SJCRH30 (cell line): ENCODE measurements at places on chromosomes 6 and 20. TPM values are rescaled to one million over a fixed set of nuclear protein-coding genes. Genes with fewer than 3 reads are reported as not detected.

DNA sequence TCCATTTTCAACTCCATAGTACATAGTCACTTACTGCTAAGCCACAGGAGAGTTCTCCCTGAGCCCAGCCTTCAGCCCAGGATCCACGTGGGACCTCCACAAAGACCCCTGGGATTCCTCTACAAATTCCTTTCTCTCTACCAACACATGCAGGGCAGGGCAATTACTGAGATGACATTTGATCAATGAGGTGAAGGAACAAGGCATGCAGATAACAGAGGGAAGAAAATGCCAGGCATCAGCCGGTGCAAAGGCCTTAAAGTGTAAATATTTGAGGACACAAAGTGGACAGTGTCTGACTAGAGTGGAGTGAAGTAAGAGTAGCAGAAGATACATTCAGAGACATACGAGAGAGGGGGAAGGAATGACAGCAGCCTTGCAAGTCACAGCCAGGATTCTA lies 70.2 kb downstream of the HS3ST5 start:
- no peak for DNase-seq

Gene ABT1
- 26.6 and 30.7 TPM in 2 replicates for total RNA-seq

GRCh38 chr6:52598123-52598823 lies 21.4 kb upstream of the TRAM2 start:
- DNase-seq, result peak; percentile 67

- DNase-seq, result peak; percentile 98
Measured at GRCh38 chr20:63272105-63273058, at the start of gene ARFGAP1. TSS of gene ARFGAP1 (plus strand) at chr20:63272813. CDS start at chr20:63275581, 2,768 bp downstream.

DNA sequence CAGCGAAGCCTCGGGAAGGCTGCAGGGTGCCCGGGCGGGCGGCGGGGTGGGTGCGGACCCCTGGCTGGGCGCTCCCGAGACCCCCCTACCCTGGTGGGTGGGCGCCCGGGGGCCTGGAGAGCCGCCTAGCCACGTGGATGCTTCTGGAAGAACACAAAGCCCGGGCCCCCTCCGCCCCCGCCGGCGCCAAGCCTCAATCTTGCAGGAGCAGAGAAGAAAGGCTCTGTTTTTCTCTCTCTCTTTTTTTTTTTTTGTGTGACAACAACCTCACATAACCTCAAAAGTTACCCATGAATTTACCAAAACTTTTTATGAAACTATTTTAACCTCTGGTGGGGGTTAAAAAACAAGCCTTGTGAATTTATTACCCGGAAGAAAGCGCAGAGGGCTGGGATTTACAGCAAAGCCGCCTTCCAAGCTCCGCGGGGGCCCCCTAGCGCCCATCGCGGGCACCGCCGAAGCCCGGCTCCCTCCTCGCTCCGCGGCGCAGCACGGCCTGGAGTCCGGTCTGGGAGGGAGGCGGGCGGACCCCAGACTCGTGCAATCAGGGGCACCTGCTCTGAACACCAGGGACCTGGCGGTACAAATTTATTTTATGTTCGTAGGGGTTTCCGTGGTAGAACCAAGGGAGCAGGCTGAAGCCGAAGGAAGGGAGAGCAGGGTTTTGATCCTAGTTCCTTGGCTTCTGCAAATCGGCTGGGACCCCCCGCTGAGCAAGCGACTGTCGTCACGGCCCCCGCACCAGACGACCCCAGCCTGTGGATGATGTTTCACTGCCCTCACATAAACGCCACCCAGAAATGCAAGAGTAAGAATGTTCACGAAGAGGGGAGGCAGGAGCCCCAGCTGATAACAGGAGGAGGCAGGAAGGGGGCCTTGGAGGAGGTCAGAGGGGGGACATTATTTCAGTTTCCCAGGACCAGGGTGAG lies 58.9 kb downstream of the ZNF831 start:
- DNase-seq, result peak; percentile 94

DNA sequence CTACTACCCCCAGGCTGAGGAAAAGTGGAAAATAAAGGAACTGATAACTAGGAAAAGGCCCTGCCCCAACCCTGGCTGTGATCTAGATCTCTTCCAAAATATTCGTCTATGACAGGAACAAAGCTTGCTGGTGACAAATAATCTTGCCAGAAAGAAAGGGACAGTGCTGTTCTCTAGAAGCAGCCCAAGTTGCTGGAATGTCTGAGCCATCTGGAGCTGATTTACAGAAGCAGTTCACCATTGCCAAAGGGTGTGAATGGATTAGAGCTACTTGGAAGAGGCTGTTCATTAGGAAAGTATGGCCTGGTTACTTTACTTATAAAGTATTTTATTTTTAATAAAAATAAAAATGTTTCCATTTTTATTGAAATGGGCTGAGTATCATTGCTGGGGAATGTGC lies 146.3 kb downstream of the EPM2A start:
- DNase-seq, result no peak

Gene NUS1
- total RNA-seq, result 21.3 and 22.5 TPM in 2 replicates

Gene MATN4
- 0.18 TPM in 1 of 2 replicates, not detected in the other for total RNA-seq

GRCh38 chr6:135424385-135424784 lies 73.2 kb downstream of the AHI1 start:
- no peak for DNase-seq

Gene OR2J3
- total RNA-seq, result not detected in 2 replicates

GRCh38 chr20:45406260-45407066 lies 1.6 kb upstream of the DBNDD2 start:
- DNase-seq, result peak; percentile 50

Gene TM9SF4
- 40.0 and 42.6 TPM in 2 replicates for total RNA-seq

GRCh38 chr6:28209753-28210535 lies 15.1 kb upstream of the ZSCAN9 start:
- peak; percentile 64 for DNase-seq

Gene APCDD1L
- 0.05 TPM in 1 of 2 replicates, not detected in the other for total RNA-seq

Gene CLPSL1
- total RNA-seq, result not detected in 2 replicates

Gene TNFRSF21
- total RNA-seq, result 23.0 and 25.1 TPM in 2 replicates

Gene RBM24
- total RNA-seq, result 29.3 and 32.2 TPM in 2 replicates

Gene IPCEF1
- total RNA-seq, result 1.5 and 2.3 TPM in 2 replicates

Gene ZNF184
- 18.0 and 18.9 TPM in 2 replicates for total RNA-seq

- no peak for DNase-seq
Measured at GRCh38 chr6:62285612-62286469, at the start of gene KHDRBS2. TSS of gene KHDRBS2 (minus strand) at chr6:62286225.

Gene OSTM1
- total RNA-seq, result 35.2 and 39.3 TPM in 2 replicates

- DNase-seq, result peak; percentile 100
Measured at GRCh38 chr20:62993856-62994494, 12.8 kb downstream of the BHLHE23 start.

GRCh38 chr6:45038226-45038625 lies 289.9 kb upstream of the RUNX2 start:
- DNase-seq, result no peak

Gene FNDC11
- 0.02 and 0.20 TPM in 2 replicates for total RNA-seq

- peak; percentile 61 for DNase-seq
Measured at GRCh38 chr20:48667889-48668413, 159.8 kb downstream of the PREX1 start.

DNA sequence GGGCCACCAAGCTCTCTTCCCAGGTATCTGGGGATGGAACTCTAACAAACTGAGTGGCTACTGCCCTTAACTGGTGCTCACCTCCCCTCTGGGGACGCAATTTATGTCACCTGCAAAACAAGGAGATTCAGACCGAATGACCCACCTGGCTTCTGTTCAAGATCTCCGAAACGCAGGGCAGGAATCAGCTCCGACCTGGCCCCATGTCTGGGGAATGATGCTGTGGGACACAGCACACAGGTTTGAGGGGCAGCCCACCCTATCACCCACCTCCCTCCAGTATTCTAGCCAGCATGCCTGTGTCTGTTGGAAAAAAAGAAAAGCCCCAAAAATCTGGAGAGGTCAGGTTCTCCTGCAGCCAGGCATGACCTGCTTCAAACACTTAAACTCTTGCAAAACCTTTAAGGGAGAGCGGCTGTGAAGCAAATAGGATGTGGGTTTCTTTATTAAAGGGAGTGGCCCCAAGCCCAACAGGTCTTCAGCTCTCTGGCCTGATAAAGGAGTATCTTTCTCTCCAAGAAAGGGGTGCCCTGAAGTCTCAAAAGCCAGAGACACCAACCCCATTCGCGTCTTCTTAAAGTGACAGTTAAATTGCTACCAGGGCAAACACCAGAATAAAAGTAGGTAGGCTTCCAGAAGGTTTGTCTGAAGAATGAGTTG lies 6.4 kb downstream of the PREX1 start:
- no peak for DNase-seq

GRCh38 chr6:7417684-7418083 lies 28.1 kb downstream of the RIOK1 start:
- DNase-seq, result no peak

Gene SIGLEC1
- total RNA-seq, result 0.02 TPM in 1 of 2 replicates, not detected in the other

Gene MARCKS
- 152 and 167 TPM in 2 replicates for total RNA-seq

- DNase-seq, result no peak
Measured at GRCh38 chr6:112014483-112014882, 39.4 kb upstream of the CCN6 start.

- no peak for DNase-seq
Measured at GRCh38 chr6:80544976-80545722, 438.7 kb downstream of the BCKDHB start.

DNA sequence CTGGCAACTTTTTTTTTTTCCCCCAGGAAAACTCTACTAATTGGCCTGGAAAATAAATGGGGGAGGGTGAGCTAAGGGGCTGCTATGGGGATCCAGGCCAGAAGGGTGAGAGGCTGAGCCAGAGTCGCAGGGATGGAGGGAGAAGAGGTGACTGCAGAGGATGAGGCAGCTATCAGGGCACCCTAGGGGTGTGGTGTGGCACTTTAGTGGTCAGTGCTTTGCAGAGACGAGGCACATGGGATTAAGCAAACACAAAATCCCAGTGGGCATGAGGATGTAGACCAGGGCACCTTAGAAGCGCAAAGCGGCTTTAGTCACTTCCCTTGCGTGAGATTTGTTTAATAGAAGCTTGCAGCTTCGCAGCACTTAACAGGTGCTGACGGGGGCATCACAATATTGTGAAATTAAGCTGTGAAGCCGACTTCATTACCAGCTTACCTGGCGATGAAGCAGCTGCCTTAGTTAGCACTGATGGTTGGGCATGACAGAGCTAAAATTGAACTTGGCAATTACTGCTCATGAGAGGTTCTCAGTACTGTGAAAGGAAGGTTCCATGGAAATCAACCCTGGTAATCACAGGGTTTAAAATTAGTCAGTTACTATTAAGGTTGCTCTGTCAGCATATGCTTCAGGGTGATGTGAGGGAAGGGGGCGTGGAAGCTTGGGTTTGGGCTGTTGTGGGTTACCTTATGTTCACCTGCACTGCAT lies 26.0 kb downstream of the TOX2 start:
- DNase-seq, result no peak

GRCh38 chr6:12555267-12555666 lies 161.3 kb upstream of the PHACTR1 start:
- DNase-seq, result no peak

- no peak for DNase-seq
Measured at GRCh38 chr20:9441948-9442347, 72.4 kb upstream of the LAMP5 start.

Gene HEY2
- 0.15 and 0.22 TPM in 2 replicates for total RNA-seq

DNA sequence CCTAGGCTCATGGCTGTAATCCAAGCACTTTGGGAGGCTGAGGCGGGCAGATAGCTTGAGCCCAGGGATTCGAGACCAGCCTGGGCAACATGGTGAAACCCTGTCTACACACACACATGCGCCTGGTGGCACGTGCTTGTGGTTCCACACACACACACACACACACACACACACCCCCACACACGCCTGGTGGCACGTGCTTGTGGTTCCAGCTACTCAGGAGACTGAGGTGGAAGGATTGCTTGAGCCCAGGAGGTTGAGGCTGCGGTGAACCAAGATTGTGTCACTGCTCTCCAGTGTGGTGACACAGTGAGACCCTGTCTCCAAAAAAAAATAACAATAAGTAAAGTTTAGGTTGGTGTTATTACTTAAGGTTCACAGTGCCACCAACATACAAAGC lies 165.8 kb downstream of the ZFAND3 start:
- no peak for DNase-seq

Gene MOG
- not detected in 2 replicates for total RNA-seq

- no peak for DNase-seq
Measured at GRCh38 chr20:32663335-32664011, 10.3 kb downstream of the C20orf203 start.

Gene ETV7
- not detected in 2 replicates for total RNA-seq

GRCh38 chr6:37554480-37554819 lies 54.8 kb upstream of the CCDC167 start:
- no peak for DNase-seq

- DNase-seq, result no peak
Measured at GRCh38 chr6:33248643-33248931, 23.1 kb downstream of the VPS52 start.

GRCh38 chr6:32843331-32843978 lies 392 bp downstream of the PSMB8 start:
- DNase-seq, result no peak

Gene TRIM15
- 0.08 and 0.28 TPM in 2 replicates for total RNA-seq
